ENCODE measurements at places on chromosomes 7 and 10.

DNA sequence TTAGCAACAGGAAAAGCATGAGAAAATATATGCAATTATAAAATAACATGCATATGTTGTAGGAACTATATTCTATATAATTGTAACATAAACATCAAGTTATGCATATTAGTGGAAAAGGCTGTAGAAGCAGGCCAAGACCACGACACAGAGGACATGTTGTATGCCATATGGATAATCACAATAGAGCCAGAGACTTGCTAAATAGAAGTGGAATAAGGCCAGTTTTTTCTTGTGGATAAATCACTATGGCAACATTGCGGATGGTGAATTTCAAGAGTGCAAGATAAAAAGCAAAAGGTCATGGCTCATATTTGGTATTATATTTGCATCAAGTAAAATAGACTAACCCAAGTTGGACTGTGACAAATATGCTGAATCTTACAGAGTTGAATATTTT lies 93.0 kb downstream of the PCDH15 start:
- no peak for DNase-seq

- DNase-seq = no peak
Observed at GRCh38 chr10:12435348-12435747, 86.0 kb downstream of the CAMK1D start.

- DNase-seq = peak; percentile 63
Observed at GRCh38 chr7:73606801-73607691, 17.3 kb downstream of the MLXIPL start.

DNA sequence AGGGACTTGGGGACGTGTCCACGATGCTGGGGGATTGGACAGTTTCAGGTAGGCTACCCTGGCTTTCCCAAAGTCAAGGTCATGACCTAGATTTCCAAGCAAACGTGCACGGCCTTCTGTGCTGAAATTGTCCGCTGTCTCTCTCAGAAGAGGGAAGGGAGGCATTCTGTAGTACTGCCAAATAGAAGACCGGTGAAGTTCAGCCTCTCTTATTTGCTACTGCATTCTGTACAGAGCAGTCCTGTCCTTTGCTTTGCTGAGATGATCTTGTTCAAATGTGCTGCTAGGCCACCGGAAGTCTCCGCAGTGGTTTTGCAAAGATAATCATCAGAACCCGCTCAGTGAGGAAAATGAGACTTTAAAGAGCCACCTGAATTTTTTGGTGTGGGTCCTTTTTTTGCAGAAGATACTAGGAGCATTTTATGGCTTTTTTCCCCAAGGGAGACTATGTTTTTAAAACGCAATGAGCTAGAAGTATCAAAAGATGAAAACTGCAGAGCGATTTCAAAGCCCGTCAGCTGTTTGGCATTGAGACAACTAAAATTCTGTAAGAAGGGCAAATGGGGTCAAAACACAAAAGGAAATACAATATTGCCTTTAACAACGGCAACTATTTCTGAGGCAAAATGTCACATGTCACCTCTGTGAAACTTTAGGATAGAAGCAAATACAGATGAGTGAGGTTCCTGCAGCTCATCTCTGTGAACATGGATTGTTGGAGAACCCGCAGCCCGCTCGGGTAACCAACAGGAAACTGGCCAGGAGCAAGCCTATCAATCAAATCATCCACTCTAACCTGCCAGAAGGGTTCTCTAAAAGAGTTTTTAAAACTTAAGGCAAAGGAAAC lies 1.3 kb upstream of the NMT2 start:
- DNase-seq = no peak

GRCh38 chr7:74025730-74026129 lies 2.2 kb upstream of the ELN start:
- DNase-seq = no peak

DNA sequence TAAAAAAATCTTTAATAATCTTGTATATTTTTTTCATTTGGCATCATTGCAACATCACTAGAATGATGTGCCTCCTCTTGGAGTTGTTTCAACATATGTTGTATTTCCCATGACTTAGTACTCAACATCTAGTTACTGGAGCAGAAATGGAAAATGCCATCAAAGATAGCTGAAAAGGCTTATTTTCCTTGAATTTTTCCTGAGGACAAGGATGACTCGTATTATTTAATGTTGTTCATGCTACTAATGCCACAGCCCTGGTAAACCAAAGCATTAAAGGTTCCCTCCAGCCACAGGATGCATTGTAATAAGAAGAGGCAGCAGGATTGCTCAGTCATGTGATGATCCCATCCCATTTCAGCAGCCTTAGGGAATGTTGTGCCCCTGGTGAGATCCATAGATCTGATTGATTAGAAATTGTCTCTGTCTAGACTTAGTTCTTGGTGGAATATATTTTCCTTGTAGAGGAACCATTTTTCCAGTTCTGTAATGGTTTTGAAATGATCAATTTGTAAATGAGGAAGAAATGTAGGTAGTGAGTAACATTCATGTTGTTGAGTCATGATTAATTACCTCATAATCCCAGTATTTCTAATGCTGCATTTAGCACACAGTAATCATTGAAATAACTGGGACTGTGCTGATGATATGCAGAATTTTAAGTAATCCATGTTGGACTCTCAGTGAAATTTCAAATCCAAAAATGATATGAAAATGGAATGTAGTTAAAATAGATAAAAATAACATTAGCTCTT lies 91.3 kb upstream of the SMIM30 start:
- no peak for DNase-seq

- DNase-seq = no peak
Observed at GRCh38 chr10:124262971-124263370, 155.8 kb downstream of the OAT start.

GRCh38 chr7:134721171-134721570 lies 58.3 kb upstream of the CALD1 start:
- no peak for DNase-seq

DNA sequence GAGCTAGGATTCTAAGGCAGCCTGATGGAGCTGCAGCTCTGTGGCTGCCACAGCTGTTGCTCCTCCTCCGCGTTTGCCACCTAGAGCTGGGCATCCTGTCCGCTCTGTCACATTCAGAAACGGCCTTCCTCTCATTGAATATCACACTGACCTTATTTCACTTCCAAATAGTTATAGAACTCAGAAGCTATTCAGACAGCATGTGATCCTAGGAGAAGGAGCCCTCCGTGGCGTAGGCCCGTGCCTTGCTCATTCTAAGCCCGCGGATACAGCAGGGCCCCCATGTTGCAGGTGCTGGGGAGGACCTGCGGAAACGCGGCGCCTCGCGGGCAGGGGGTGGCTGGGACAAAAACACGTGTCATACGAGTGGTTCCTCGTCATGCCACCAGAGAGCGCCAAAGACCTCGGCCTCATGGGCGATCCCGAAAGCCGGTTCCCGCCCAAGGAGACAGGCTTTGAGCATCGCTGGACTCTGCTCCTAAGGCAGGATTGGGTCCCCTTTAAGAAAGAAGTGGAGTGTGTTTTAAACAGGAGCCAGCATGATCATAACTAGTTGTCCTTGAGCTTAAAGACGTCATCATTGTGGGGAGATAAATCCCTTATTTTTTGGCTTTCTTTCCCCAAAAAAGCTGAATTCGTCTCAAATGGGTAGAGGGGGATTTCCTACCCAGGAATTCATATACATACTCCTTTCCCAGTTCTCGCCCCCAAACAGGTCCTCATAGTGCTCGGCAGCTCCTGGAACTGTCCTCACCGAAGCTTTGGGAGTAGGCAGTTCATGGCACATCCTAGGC lies 17.9 kb upstream of the FIGNL1 start:
- peak; percentile 89 for DNase-seq

DNA sequence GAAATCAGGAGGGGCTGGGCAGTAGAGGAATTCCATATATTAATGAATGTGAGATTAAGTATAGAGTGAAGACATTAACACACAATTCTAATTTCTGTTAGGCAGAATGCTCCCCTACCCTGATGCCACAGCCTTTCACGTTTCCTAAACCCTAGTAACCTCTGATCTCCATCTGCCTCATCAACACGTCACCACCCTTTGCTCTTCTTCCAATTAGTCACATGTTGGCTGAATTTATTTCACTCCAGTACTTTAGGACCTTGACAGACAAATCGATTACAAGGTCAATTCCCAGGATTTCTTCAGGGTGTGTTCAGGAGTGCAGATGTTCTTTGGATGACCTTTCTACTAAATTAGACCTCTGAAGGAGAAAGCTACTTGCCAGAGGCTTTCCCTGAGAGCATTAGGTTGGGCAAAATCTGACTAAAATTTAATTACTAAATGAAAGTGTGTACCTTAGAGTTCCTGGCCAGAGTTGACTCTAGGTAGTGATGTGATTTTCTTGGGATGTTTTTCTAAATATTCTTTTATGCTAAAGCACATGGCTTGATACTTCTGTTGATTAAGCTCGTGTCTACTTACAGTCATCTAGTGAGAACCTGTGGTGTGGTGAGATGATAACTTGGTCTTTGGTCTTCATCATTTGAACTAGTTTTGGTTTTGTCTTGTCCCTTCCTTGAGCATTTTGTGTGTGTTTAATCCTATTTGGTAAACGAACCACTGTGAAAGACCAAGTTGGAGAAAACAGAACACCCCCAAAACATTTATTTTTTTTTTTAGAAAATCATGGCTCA lies 12.7 kb downstream of the AGR2 start:
- no peak for DNase-seq

DNA sequence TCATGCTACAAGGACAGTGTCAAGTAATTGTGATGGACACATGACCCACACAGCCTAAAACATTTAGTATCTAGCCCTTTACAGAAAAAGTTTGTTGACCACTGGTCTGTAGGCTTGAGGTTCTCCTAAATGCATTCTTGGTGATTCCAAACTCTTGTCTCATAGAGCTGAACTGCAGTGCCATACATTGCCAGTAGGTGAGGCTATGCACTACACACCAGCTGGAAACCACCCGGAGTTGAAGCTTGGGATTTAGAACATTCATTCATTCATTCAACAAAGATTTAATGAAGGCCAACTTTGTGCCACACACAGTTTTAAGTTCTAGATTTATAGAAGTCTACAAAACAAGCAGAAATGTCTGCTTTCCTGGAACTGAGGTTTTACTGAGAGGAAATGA lies 77.3 kb upstream of the TCF7L2 start:
- DNase-seq = no peak

DNA sequence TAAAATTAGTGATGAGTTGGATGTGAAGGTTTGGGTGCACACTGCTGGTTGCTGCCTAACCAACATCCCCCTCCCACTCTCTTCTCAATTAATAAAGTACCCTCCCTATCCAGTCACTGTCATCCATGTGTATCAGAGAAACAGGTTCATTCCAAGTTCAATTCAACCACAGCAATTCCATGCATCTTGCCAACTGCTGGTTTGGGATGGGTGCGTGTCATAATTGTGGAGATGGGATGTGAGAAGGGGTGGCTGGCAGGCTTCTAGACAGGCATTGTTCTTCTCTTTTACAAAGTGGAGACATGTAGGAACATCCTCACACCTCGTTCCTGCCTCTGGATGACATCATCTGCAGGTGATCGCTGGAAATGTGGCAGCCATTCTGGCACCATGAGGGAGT lies 7.5 kb upstream of the CNPY1 start:
- no peak for DNase-seq
